ENCODE measurements at places on chromosomes 1 and 21. TPM values are rescaled to one million over a fixed set of nuclear protein-coding genes. Genes with fewer than 3 reads are reported as not detected.

FMN2 gene
- 60.7 TPM for total RNA-seq

TCHH gene
- under 0.01 TPM for total RNA-seq

VASH2 gene
- total RNA-seq, result 28.1 TPM

RGS16 gene
- 1.6 TPM for total RNA-seq

COL16A1 gene
- 4.1 TPM for total RNA-seq

AMY1A gene
- not detected for total RNA-seq

RXFP4 gene
- total RNA-seq, result not detected

RHOU gene
- 46.1 TPM for total RNA-seq

RAB3B gene
- 7.7 TPM for total RNA-seq

TMEM125 gene
- total RNA-seq, result 0.82 TPM

MCL1 gene
- total RNA-seq, result 110 TPM

SEC16B gene
- total RNA-seq, result not detected

HP1BP3 gene
- total RNA-seq, result 423 TPM

OR2L13 gene
- total RNA-seq, result 1.6 TPM

GJC2 gene
- 0.82 TPM for total RNA-seq

RGSL1 gene
- total RNA-seq, result 0.82 TPM

NTRK1 gene
- 0.41 TPM for total RNA-seq

SPATA45 gene
- total RNA-seq, result 2.0 TPM

GBP1 gene
- total RNA-seq, result 1.2 TPM

CLK2 gene
- total RNA-seq, result 25.3 TPM

RNU1-2 gene
- under 0.01 TPM for total RNA-seq

GJB3 gene
- not detected for total RNA-seq

GNL2 gene
- total RNA-seq, result 44.4 TPM

TMCC2 gene
- 33.0 TPM for total RNA-seq

CADM3 gene
- 115 TPM for total RNA-seq

CORT gene
- total RNA-seq, result 4.9 TPM

NIPAL3 gene
- total RNA-seq, result 13.5 TPM

Data from frontal cortex (tissue), 4 donors.